ENCODE measurements at places on chromosomes 4 and X.

- no peak for DNase-seq
Observed at GRCh38 chr4:152808670-152809069, 28.9 kb downstream of the ARFIP1 start.

- DNase-seq = no peak
Observed at GRCh38 chrX:141468940-141469339, 115.6 kb downstream of the SPANXA1 start.

- DNase-seq = no peak
Observed at GRCh38 chr4:108628411-108628810, 8.0 kb downstream of the RPL34 start.

DNA sequence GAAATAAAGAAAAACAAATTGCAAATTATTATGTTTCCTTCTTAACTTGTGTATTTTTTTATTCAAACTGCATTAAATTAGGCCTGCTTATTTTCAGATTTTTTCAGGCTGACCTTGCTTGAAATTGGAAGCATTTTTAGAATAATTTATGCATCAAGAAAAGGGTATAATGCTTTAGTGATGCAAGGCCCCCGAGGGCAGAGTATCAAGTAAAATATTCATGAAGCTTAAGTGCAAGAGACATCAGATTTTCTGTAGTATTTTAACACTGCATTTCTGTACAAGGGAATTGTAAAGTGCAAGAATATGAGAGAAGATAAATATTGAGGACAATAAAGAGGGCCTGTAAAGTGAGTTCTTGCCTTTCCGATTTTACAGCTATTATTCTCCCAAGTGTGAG lies 485.8 kb upstream of the ATOH1 start:
- DNase-seq = no peak

- no peak for DNase-seq
Observed at GRCh38 chrX:150573702-150574101, 5.3 kb downstream of the MTM1 start.

DNA sequence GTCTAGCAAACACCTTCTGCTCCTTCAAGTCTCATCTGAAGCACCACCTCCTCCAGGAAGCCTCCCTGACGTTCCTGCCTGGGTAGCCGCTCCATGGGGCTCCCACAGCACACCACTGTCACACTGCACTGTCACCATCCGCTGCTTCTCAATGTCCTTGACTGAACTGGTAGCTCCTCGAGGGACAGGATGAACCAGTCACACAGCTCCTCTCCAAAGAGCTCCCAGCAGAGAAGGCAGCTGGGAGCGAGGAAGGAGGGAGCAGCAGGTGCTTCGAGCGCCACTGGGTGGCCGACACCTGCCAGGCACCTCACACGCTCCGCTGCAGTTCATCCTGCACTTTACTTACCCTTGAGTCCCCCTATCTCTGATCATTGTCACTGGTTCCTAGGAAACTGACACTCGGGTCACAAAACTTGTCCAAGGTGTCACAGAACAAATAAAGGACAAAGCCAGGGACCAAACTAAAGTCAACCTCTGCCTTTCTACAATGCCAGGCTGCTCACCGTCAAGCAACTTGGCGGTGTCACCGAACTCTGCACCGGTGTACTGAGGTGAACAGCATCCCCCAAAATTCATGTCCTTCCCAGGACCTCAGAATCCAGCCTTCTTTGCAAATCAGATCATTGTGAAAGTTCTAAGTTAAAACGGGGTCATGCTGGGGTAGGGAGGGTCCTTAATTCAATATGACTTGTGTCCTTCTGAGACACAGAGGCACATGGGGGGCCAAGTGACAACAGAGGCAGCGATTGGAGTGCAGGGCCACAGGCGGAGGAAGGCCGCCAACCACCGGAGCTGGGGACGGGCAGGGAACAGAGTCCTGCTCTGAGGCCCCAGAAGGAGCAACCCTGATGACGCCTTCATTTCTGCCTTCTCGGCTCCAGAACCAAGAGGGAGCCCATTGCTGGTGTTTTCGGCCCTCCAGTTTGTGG lies 5.5 kb upstream of the S100P start:
- no peak for DNase-seq

- no peak for DNase-seq
Observed at GRCh38 chrX:37487271-37487670, 84.2 kb upstream of the LANCL3 start.

- DNase-seq = no peak
Observed at GRCh38 chr4:53633608-53634007, 42.3 kb upstream of the LNX1 start.

DNA sequence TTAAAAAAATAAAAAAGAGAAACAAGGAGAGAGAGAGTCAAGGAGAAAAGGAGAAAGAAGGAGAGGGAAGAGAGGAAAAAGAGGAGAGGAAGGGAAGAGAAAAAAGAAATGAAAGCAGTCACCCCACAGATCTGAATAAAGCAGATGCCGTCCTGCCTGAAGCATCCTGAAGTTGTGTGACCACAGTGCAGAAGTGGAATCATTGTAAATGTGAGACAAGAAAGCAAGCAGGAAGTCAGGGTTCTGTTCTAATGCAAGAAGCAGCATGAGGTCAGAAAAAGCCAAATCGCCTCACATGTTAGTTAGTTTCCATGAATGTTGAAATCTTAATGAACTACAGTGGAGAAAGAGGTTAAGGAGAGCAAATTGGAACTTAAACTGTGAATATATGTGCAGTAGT lies 692.5 kb downstream of the CENPC start:
- DNase-seq = no peak

DNA sequence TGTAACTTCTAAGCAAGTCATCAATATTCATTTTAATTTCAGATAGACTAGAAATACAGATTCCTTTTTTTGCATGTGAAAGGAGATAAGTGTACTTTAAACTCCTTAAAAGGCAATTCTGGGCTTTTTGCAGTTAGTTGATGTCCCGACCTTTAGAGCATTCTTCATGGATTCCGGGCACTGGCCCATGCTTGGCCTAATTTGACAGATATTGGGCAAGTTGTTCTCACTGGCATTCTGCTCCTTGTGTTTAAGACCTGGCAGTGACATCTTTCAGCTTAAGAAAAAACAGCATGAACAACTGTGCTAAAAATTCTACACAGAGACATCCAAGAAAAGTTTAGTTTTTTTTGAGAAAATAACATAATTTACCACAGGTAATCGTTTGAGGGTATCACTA lies 1037.2 kb downstream of the PCDH18 start:
- DNase-seq = no peak

DNA sequence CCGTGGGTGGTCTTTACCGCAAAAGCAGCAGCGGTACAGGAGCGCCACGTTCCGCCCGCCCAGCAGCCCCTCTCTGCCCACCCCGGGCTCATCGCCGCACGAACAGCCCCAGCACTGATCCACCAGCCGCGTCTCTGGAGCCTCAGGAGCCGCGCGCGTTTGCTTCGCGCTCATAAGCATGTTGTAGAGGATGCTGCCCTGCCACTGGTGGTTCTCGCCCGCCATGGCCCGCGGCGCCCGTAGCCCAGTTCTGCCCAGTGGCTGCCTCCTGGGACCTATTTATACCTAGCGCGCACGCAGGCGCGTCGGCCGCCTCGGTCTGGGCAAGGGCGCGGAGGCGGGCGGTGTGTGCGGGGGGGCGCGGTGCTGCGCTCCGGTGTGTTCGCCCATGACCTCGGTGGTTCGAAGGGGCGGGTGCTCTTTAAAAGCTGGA lies at the start of gene NR0B1:
NR0B1 (minus strand) TSS at position 252 of the 433 bp plus-strand sequence; CDS start at position 225, 27 bp downstream.
- no peak for DNase-seq

- no peak for DNase-seq
Observed at GRCh38 chr4:185263419-185263818, 54.0 kb downstream of the SNX25 start.

- DNase-seq = no peak
Observed at GRCh38 chrX:74505437-74505836, 84.1 kb downstream of the SLC16A2 start.

- DNase-seq = no peak
Observed at GRCh38 chr4:69025191-69025998, 70.9 kb upstream of the UGT2B7 start.

- no peak for DNase-seq
Observed at GRCh38 chrX:69038188-69038587, 127.1 kb downstream of the PJA1 start.

DNA sequence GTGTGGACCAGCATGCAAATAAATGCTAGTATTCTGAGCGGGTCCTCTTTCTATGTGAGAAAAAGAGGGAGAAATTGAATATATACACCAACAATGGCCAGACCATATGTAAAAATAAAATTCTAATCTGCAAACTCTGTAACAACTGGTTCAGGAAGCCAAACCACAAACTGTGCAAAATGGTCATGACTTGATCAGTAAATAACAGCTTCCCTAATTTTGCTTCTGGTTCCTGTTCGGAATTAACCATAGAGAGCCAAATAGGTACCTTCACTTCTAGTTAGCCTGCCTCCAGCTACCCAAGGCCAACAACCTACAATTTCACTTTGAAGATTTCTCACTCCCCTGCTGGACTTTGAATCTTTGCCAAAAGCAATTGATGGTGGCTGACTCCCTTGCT lies 1313.2 kb downstream of the ADGRL3 start:
- no peak for DNase-seq

GRCh38 chr4:155569960-155570515 lies 96.6 kb upstream of the GUCY1A1 start:
- no peak for DNase-seq

DNA sequence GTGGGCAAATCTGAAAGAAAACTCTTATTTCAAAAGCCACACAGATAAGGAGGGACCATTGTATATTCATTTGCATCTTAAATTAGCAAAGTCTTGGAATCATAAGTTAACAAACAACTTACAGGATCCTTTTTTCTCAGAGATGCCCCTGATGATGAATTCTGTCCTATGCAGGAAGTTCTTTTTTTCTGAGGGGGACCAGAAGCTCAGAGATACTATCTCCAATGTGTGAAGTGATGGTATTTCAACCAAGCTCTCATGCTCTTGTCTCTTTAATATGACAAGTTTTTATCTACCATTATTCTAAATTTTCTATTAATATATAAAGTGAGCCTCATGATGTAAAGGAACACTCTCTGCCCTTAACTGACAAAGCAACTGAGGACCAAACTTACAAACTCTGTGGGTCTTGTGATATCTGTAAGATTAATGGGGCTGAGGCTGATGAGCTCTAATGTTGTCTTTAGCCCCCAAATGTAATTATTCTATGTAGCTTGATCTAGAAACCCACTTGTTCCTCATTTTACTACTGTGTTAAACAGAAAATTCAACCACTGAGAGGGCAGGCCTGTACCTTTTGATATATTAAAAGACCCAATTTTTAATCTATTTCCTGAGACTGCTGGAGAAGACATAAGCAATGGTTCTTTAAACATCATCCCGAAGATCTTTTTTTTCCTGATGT lies 27.0 kb downstream of the TEC start:
- no peak for DNase-seq

GRCh38 chrX:68511255-68511654 lies 12.4 kb downstream of the YIPF6 start:
- no peak for DNase-seq

Measured in stimulated activated CD8-positive, alpha-beta memory T cell treated with anti-CD3 and anti-CD28 coated beads, Interleukin-2, amount 100 ng/mL, for 1 hour (primary cell).